ENCODE measurements at places on chromosomes 2 and 18.

DNA sequence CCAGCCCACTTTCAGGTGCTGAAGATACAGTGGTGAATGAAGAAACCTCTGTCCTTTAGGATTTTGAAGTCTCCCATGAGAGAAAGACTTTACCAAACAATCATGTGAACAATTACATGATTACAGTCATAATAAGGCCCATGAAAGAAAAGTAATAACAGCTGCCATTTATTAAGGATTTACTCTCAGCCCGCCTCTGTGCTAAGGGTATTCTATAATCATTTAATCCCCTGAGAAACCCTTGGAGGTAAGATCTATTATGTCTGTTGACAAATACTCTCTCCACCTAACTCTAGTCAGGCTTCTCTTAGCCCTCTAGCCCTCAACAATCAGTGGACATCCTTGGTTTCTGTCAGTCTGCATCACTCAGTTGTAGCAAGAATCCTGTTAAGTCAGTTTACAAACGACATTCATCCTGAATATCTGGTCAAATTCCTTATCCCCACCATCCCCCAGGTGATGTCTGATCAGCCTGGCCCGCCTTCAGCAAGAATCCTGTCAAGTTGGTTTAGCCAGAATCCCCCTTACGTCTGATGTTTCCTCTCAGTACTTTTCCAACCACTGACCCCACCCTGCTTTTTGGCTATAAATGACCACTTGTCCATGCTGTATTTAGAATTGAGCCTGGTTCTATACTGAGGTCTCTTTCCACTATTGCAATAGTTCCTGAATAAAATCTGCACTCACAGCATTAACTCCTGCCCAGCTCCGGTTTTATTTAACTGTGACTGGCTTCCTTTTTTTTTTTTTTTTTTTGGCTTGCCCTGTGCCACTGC is 12.2 kb upstream of the SOCS6 start:
- no peak for DNase-seq

- no peak for DNase-seq
Observed at GRCh38 chr2:221555494-221555846, 16.6 kb downstream of the EPHA4 start.

DNA sequence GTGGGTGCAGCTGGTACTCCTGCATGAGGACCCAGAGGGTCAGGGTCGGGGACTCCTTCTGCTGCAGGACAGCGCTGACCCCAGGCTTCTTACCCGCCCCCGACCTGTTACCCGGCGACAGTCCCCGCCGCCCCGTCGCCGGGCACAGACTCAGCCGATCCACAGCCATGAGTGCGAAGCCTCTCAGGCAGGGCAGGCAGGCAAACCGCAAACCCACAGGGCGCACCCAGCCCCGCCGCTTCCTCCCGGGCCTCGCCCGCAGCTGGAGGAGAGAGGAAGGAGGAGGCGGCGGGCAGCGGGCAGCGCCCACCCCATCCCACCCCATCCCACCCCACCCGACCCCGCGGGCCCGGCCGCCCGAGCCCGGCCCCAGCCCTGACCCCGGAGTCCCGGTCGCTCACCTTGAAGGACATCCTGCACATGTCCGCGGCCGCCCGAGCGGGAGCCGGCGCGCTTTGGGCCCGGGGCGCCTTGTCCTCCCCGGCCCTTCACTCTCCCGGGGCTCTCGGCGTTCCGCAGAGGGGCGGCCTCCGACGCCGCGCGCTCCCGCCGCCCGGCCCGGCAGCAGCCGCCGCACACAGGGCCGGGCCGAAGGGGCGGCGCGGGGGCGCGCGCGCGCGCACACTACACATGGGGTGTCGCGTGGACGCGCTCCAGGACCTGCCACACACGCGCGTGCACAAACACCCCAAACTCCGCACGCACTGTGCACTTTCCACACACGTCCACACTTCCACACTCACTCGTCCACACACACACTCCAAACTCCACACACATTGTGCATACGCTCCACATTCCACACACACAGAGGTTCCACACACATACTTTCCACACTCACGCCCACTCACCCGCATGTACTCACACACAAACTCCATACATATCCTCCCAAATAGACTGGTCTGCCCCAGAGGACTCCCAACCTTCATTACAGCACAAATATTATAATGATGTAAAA is at the start of gene ANKRD29:
TSS of gene ANKRD29 (minus strand) at position 603 of the 955 bp plus-strand sequence. CDS start at position 422, 181 bp downstream.
- DNase-seq: peak; percentile 34

GRCh38 chr2:47375307-47375706 is 27.6 kb upstream of the MSH2 start:
- no peak for DNase-seq

DNA sequence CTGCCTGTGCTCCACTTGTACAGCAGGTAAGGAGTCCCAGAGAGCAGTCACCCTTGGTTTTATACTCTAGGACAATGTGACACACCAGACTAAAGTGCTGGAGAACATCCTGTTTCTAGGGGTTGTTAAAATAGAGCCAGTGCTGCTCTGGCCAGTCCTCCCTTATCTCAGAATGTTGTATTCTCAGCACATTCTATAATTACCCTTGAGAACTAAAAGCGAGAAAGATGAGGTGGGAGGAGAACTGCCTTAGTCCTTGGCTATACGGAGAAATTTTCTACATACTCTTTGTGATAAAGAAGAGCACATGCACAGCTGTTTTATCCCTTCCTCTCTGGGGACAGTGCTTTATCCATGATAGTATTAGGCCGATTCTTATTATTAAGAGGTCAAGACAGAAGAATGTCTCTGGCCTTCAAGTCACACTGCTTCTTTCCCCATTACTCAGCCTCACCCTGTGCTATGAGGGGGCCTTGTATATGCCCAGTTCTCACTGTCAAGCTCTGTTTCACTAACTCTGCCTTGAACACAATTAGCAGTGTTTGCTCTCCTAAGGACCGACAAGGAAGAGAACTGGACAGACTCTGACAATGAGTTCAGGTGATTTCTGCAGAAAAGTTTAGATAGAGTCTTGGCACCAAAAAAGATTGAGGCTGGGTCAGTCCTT is 385.8 kb downstream of the TRIB2 start:
- DNase-seq: no peak

DNA sequence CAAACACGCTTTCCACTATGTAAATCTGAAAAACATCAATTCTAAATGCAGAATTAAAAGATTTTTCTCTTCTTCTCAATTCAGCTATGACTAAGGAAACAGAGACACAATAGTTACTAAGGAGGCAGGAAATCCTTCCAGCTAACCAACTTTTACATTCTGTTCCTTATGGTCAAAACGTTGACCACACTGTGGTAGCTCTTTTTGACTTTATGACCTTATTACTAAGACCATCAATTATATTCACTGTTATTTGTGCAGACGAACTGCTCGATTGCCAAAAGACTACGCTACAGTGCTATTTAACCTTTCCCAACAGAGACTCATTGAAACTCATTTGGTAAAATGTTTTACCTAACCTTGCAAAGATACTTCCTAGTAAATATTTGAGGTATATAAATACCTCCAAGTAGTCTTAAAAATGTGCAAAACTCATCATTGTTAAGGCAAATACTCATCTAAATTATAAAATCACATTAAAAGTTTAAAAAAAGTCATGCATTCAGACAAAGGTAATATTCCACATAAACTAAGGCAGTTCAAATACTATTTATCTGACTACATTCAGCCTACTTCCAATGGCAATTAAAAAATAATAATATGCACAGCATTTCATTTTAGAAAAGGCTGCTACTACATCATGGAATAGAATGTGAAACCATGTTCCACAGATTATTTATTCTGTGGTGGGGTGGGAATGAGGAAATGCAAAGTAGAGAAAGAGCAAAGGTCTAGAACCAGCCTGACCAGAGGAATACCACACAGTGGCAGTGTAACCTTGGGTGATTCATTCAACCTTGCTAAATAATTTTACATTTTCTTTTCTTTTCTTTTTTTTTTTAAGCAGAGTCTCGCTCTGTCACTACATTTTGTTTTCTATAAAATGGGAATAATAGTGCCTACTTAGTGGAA is 139.9 kb downstream of the THADA start:
- peak; percentile 5 for DNase-seq

- DNase-seq: no peak
Observed at GRCh38 chr2:171625006-171625405, 62.3 kb upstream of the DYNC1I2 start.

DNA sequence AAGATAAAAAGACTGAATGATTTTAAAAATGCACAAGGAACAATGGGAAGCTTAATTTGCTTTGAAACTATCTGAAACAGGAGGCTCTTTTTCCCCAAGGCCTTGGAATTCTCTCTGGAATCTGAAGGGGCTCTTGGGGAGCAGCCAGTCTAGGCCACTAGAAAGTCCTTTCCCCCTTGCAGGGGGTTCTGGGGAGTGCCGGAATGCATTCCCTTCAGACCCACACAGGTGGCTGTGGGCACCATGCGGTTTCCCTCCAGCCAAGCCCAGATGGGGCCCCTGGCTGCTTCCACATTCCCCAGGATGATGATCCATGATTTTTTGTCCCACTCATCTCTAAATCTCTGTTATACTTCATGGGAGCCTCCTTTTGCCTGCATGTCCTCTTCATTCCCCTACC is 10.7 kb downstream of the GPR45 start:
- no peak for DNase-seq

DNA sequence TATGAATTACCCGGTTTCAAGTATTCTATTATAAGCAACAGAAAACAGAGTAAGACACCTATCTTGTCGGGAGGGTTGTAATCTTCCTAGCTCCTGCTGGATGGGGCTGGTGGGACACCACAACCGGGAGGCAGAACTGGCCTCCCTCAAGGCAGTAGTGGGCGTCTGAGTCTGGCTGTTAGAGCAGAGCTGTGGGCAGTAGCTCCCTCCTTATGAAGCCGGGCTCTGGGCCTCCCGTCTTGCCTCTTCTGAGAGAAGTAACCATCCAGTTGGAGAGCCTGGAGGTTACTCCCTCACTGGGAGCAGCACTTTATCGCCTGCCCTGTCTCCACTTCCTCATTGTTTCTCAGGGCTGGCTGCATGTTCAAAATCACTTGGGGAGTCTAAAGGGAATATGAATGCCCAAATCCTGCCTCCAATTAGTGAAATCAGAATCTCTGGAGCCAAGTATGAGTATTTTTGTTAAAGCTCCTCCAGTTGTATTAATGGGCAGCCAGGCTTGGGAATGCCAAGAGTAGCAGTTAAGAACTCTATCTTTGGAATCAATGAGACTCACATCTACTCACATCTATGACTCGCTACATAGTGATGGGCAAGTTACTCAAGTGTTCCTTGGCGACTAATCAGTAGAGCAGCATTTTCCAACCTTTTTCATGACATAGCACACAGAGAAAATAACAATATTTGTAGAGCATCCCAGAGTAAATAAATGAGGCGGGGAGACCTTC is 27.3 kb upstream of the NRP2 start:
- no peak for DNase-seq

- DNase-seq: no peak
Observed at GRCh38 chr2:8487461-8487932, 194.4 kb upstream of the ID2 start.

DNA sequence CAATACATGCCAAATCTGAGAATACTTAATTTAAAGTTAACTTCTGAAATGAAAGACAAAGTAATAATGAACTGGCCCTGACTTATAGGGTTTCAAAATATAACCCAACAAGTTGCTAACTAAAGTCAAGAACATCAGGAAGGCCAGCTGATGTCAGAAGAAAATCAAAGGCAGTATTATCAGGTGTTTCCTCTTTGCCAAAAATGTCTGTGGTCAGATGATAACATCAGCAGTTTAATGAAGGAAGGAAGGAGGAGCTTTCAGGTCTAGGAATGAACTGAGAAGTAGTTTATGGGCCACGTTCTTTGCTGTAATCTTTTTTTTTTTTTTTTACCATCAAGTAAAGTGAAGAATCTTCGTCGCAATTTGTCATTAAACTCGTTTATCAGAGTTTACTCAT is 40.9 kb downstream of the CDH2 start:
- no peak for DNase-seq

DNA sequence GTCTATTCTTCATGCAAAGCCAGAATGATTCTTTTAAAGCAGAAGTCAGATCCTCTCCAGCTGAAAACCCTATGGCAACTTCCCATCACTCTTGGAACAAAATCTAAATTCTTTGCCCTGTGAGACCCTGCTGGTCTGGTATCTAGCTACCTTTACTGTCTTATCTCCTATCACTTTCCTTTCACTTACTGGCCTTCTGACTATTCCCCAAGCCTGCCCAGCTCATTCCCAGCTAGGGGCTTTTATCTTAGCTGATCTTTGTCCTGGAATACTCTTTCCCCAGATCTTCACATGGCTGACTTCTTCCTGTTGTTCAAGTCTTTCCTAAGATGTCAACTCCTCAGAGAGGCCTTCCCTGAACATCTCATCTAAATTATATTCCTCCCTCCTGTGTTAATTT is 63.6 kb downstream of the GREB1L start:
- DNase-seq: no peak

- DNase-seq: no peak
Observed at GRCh38 chr2:139967665-139968064, 1187.5 kb upstream of the NXPH2 start.

DNA sequence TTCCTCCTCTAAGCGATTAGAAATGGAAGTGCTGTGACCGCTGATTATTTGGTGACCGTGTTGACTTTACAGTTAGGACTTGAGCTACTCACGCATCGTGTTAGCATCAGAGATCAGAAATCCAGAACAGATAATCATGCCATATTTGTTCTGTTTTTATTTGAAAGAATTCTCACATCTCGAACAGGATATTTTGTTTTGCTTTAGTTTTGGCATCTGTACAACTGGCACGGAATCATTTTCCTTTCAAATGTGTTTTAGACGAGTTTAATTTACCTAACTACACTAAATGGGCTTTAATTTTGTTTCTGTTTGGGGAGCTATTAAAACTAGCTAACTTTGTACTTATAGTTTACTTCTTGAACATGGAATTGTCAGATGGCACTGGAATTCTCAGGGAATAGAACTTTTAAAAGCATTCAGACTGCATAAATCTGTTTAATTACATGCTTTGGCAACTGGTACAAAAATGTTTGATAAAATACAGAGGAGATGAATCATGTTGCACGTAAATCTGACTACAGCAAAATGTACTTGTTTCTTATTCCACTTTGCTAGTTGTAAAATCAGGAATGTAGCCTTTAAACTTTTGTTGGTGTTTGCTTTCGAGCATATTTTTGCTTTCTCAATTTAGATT is 1.4 kb downstream of the ITPRID2 start:
- DNase-seq: no peak

DNA sequence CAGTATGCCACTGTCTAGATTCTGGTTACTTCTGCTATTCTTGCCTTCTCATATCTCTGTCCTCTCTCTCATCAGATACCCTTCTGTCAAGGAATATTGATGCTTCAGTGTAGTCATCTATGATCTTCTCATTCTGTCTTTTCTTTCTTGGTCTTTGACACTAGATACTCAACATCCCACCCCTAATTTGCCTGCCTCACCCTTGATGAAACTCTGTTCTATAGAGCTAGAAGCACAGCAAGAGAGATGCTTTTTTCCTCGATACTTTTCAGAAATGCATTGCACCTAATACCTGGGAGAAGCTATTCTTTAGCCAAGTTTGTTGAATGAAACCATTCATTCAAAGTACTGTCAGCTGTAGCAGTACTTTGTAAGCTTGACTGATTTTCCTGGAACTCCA is 9.5 kb downstream of the SEPTIN2 start:
- DNase-seq: no peak

GRCh38 chr18:332007-332406 is 64.2 kb upstream of the THOC1 start:
- DNase-seq: no peak

- DNase-seq: no peak
Observed at GRCh38 chr2:98539056-98539735, 69.1 kb downstream of the COA5 start.

- DNase-seq: no peak
Observed at GRCh38 chr2:168475636-168476035, 19.6 kb downstream of the CERS6 start.

- no peak for DNase-seq
Observed at GRCh38 chr18:21444465-21445212, 155.9 kb downstream of the ESCO1 start.
